ENCODE measurements at places on chromosomes 4 and X.

DNA sequence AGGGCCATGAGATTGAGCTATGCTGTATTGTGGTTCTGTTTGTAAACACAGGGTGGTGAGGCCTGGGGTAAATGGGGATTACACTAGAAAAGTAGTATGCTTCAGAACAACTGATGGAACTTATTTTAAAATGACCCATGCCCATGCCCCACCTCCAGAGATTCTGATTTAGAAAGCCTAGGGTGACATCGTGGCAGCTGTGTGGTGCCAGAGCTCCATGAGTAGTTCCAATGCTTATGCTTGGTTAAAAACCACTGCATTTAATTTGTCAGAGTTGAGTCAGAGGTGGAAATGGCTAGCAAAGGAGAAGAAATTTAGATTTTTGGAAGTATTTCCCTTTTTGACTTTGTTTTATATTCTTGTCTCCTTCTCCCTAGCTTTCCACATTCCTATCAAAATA lies 63.4 kb upstream of the PDE5A start:
- no peak for DNase-seq

DNA sequence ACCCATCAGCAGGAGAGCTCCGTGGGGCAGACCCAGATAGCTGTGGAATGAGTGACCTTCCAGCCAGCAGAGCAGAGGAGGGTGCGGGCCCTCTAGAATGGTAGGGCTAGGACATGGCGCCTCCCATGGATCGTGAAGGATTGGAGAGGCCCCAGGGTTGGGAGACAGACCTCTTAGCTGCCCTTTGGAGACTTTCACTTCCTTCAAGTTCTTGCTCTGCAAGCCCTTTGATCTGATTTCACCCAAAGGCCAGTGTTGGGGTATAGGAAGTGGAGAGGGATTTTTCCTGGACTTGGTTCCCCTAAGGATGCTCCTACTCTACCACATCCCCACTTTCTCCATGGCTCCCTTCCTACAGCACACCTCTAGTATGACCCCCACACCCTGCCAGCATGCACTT lies 3.0 kb downstream of the SASH3 start:
- no peak for DNase-seq

DNA sequence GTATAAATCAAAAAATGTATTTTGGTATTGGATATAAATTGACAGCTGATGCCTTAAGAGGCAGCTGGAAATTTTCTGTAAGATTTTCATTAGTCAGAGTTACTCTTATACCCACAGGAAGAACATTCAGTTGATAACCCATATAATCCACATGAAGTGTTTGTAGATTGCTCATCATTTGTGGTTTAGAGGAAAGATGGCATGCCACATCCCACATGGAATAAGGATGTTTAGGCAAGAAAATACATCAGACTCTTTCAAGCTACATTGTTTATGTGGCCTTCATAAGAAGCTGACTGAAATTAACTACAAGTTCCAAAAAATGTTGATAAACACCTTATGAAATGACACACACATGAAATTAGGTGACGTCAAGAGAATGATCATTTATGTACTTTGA lies 56.6 kb downstream of the AREG start:
- DNase-seq: no peak

DNA sequence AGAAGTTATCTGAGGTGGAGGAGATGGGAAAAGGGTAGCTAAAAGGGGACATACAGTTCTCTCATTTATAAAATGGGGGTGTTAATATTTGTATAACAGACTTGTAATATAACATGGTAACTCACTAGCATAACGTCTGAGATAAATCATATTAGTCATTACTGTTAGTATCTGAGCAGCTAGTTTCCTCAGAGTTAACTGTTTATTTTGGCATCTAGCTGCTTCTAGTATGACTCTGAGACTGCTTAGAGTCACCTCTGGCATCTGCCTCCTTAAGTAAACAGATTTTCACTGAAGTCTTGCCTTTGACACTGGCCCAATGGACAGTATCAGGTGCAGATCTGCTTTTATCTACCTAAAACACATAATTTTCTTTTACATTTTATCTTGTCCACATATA lies 58.1 kb downstream of the SLC30A9 start:
- no peak for DNase-seq

- DNase-seq: no peak
These were observed 417.1 kb upstream of the MAGEB16 start for GRCh38 chrX:35380808-35381700.

GRCh38 chrX:119763181-119763580 lies 4.8 kb downstream of the SOWAHD start:
- DNase-seq: no peak

DNA sequence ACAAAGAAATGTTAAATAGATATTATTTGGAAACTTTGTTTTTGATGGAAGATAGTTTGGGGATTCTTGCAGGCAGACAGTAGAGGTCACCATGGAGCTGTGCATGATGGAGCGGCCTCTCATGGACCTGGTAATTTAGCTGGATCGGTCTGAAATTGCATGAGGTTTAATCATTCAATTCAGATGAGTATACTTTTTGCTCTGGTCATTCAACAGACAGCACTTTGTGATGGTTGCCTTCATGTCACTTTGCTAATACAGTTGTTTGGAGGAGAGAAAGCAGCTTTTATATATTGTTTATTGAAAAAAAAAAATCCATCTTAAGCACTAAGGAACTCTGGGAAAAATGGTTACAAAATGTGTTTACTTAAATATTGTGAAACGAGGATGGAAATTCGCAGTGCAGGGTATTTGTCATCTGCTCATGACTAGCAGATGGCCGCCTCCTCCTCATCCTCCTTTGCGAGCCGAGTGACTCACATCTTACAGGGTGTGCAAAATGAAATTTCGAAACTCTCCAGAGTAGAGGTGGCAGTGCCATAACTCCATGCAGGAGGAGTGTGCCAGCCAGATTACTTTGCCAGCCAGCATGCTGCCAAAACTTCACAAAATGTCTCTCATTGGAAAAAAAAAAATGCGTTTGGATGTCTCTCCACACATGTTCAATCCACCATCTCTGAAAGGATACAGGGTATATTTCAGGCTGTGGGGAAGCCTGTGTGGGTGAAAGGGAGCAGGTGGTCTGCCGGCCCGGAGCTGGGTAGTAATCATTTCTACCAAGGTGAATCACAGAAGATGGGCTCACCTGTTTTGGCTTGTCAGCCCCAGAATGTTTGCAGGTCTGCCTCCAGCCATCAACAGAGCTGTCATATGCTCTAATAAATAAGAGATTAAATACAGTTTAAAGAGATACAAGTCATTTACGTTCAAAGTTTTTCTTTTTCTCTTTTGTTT lies 314.9 kb upstream of the DIPK2B start:
- no peak for DNase-seq

DNA sequence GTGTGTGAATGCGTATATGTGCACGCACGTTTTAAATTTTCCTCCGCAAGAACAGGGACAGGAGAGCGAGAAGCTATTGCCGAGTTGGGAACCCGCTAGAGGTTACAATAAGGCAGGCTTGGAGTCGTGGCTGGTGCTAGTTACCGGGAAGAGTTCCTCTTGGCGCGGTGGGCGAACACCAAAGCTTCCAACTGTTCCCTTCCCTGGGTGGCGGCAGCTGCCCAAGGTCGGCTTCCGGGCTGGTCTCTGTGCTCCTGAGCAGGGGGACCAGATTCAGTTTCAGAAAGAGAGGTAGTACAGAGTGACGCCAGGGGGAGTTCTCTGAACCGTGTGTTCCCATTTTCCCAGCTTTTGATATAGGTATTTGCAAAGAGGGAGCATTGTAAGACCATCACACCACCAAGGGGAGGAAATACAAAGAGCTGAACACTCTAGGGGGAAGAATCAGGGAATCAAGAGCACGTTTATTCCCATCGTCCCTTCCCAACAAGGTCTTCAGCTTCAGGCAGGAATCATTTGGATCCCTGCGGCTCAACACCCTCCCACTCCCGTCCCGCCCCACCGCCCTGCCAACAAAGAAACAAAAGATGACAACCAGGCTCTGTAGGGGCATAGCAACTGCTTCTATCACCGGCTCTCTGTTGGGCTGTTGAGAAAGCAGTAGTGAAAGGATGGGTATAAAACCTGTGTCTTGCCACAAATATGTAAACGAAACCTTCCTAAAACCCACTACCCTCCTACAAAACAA lies 113.6 kb upstream of the TEX13C start:
- DNase-seq: no peak

DNA sequence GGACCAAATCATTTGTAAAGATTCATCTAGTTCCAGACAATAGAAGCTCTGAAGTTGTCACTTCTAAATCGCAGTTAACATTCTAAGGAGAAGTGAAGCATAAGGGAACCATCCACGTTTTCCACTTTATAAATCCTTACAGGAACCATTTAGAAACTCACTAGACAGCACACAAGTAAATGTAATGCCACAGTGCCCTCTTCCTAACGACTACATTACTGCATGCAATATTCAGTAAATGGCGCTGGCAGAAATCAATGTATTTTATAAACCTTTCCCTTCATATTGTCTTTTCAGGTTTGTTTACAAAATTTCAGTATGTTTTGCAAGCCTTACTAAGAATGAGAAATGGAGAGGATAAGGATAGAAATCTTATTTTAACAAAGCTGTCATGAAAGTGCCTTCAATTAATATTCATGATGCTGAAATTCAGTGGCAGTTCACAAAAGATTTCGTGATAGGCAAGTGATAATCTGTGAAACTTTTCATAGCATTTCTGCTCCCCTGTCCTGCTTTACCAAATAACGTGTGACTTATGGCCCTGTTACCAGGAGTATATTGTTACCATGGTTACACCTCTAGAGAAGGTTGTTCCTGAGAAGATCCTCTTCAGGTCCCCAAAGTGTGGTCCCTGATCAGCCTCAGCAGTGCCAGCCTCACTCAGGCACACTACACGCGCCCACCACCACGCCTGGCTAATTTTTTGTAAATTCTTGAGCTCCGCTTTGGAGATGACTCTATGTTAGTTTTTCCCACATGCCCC lies 54.2 kb downstream of the TMA16 start:
- DNase-seq: no peak

DNA sequence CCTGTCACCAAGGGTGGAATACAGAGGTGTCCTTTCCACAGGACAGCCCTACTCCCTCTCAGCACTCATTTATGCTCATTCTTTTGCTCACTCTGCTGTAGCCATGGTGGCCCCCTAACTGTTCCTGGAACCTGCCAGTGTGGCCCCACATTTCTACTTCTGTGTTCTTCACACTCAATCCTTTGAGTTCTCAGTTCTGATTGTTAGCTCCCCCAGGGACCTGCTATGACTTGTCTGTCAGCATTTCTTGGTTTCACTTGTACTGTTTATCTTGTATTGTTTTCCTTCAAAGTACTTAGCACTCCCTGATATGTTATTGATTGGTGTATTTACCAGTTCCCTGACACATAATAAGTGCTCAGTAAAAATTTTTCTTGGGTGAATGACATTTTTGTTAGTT lies 14.9 kb downstream of the VBP1 start:
- no peak for DNase-seq

GRCh38 chrX:13309631-13310030 lies 10.2 kb downstream of the ATXN3L start:
- DNase-seq: no peak

- no peak for DNase-seq
These were observed 142.2 kb downstream of the SOWAHB start for GRCh38 chr4:76755756-76756155.

DNA sequence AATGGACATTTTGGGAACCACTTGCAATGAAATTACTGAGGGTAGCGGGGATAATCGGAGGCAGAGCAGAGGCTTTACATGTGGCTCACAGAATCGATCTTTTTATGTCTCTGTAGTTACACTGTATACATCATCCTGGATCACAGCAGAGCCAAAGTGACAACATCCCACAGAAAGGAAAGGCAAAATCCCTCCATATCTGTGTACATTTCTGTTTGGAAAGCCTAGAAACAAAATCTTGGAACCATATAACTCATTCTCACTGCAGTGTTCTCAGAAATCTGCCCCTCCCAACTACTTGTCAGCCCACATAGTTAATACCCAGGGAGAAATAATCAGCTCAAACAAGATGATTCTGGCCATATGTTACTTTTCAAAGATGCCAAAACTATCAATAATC lies 211.6 kb downstream of the DCLK2 start:
- no peak for DNase-seq

GRCh38 chr4:179709961-179710624 lies 2267.9 kb upstream of the AGA start:
- no peak for DNase-seq

DNA sequence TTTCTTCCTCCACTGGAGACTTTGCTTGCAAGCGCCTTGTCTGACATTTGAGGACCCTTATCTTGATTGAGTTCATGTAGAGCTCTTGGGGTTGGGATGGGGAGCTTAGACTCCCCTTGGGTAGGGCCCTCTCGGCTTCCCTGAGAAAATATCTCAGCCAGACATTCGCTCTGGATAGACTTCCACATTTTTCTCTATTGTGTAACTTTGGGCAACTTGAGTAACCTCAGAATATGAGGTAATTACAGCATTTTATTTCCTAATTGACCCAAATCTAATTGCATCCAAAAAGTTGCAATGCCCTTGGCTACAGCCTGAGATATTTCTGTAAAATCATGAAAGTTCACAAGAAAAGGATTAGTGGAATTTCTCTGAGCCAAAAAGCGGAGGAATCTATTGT lies 102.8 kb upstream of the MXRA5 start:
- no peak for DNase-seq

DNA sequence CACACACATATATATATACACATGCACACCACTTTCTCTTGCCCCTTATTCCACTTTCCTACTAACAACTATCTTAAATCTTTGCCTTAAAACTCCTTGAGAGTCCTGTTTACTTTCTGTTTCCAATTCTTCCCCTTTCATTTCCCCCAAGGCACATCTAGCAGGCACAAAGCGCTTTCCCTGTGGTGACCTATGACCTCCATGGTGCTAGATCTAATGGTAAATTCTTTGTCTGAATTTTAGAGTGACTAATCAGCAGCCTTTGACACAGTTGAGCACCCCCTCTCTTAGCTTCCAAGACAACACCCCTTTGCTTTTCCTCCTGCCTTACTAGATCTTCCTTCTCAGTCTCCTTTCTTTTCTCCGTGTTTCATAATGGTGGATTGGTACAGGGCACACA lies 236.4 kb upstream of the TTC29 start:
- no peak for DNase-seq

GRCh38 chr4:82640540-82640939 lies 78.8 kb upstream of the TMEM150C start:
- no peak for DNase-seq

GRCh38 chr4:174358829-174359228 lies 75.1 kb downstream of the CEP44 start:
- DNase-seq: no peak

DNA sequence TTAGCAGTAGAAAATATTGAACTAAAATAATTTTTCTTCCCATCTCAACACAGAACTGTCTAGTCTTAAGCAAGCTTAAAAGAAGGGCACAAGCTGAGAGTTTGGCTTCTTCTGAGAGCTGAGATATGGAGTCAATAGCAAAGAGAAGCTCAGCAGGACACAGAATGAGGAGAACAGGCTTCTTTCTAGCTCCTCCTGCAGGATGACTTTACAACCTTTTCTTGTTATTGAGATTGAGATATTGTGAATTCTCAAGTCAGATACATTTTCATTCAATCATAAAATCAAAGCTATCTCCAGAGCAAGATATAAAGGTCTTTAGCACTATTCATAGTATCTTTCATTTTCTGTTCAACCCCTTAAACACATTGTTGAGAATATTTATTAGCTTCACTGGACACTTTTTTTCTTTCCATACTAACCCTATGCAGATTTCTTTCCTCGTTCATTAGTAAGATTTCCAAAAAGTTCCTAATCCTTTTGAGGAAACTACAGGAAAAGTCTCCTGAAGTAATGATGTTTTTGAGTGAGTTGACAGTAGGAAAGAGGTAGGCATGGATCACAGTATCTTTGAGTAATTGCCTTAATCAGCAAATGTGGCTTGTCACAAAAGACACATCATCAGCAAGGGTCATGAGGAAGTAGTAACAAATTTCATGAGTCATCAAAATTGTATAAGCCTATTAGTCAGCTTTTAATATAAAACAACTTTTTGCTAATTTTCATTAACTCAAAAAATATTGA lies 17.8 kb upstream of the CXCL3 start:
- no peak for DNase-seq

Data from central memory CD8-positive, alpha-beta T cell (primary cell).